ENCODE measurements at places on chromosomes 7 and 10.

GRCh38 chr7:101816595-101817470 is 593 bp upstream of the CUX1 start:
- DNase-seq = peak; percentile 3

DNA sequence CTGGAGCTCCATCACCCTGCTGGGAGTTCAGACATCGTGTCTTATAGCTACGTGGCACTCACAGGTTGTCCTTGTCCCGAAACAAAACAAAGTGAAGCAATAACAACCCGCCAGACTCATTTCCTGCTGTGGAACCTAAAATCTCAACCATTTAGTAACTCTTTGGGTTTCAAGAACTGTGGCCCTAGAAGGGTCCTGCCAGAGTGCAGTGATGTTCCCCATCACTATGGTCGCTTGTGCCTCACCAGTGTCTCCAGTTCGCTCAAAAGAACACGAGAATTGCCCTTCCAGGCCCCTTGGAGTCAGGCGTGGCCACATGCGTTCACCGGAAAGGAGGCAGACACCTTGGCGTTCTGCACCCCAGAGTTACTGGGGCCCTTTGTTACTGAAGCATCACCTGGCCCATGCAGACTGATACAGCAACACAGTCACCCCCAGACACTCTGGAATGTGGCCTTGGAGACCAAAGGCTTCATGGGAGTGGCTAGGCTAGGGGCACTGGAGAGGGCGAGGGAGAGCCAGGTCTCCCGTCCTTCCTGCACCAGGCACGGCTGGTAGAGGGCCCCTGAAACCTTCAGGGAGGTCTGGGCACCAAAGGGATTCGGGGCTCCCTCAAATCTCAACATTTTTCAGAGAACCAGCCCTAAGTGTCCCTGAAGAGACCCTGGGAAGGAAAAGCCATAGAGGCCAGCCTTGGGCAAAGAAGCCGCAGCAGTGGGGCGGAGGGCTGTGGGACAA is 908 bp downstream of the CRYGN start:
- DNase-seq = no peak

- DNase-seq = no peak
Observed at GRCh38 chr7:140645166-140645900, 4.7 kb upstream of the DENND2A start.

DNA sequence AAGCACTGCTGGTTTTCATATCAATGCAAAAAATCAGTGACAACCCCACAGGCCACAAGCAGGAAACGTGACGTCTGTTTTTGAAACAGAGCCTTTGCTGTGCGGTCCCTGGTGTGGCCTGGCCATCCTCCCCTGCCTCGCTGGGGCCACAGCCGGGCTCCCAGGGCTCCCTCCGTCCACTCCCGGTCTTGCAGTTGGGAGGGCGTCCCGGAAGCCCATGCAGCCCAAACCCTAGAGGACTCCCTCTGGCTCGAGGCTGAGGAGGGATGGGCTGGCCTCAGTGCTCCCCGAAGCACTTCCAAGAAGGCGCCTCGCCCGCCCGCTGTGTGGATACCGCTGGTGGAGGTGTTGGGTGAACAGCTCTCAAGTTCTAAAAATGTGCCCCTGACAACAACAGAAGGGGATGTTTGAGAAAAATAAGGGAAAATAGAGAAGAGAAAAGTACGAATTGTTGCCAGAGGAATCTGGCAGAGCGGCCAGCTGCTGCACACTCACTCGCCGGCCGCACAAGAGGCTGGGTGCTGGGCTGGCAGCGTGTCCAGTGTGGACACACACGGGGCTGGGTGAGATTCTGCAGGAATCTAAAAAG is 73.5 kb downstream of the ZRANB1 start:
- no peak for DNase-seq

GRCh38 chr10:7338469-7338868 is 72.4 kb downstream of the SFMBT2 start:
- no peak for DNase-seq

DNA sequence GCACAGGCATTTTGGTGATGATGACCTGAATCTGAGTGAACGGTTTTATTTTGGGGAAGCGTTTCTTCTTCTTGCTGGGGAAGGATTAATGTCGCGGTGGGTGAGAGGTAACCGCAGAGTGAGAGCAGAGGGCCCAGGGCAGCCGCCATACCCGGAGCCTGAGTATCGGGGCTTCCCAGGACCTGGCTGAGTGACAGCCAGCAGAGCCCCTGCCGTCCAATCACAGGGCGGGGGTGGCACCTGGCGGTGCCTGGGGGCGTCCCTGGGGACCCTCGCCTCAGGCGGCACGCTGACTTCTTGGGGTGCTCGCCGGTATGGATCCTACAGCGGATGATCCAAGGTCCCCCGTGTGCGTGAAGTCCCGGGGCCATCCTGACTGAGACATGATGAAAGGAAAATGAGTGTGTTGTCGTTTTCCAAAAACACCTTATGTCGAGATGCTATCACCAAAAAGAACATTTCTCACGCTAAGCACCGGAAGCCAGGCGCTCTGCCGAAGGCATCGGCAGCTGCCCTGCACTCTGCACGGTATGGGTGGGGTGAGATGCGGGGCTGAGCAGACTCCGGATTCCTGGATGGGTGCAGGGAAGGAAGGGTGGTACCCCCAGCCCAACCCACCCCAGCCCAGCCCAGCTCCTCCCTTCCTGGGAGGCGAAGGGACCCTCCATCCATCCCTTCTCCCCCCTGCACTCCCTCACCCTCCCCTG is 227.9 kb upstream of the SHH start:
- no peak for DNase-seq

DNA sequence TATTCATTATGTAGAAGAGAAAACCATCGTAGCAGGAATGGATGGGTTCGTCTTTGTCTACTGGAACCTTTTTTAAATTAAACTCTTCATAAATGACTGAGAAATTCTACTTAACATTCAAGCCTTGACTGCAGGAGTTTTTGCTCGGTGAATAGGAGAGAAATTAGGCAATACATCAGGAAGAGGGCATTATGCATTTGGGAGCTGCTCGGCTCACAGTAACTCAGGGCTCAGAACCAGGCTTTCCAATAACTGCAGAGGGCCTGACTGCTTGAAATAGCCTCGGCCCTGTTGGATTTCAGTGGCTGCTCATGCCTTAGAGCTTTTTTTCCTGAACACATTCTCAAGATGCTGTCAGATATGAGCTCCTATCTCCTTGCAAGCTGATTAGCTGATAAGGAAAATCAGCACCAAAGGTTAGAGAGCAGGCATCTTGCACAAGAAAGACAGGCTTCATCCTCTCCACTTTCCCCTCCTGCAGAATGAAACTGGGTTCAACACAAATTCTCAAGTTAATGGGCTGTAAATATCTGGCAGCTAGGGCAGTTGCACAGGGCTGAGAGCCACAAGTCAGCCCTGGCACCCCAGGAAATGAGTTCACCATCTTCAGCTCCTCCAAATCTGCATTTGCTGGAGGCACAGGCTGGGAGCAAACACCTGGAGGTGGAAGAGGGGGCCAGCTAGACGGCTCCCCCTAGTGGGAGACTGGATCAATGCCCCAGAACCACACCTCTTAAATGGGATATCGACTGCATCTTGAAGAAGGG is 24.3 kb downstream of the TECTB start:
- DNase-seq = no peak

DNA sequence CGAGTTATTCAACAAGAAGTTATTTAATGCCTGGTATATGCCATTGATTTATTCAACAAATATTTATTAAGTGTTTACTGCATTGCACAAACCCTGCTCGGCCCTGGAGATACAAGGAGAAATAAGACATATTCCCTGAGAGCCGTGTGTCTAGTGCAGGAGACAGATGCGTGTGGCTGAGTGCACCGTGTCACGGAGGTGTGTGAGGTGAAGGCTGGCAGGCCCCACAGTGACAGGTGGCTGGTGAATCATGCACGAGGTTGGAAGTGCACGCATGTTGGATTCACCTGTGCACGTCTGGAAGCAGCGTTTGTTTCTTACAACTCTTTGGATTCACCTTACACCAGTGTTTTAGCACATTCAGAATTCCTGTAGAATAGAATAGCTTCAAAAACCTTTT is 136.6 kb upstream of the SHH start:
- DNase-seq = no peak

GRCh38 chr7:106534271-106534846 is 126.6 kb downstream of the CCDC71L start:
- DNase-seq = no peak
